ENCODE measurements at places on chromosomes 11 and 22.

GRCh38 chr11:69812946-69813345 lies 6.3 kb downstream of the FGF3 start:
- DNase-seq: no peak

- DNase-seq: no peak
Observed at GRCh38 chr11:134752964-134753770, 341.1 kb upstream of the B3GAT1 start.

DNA sequence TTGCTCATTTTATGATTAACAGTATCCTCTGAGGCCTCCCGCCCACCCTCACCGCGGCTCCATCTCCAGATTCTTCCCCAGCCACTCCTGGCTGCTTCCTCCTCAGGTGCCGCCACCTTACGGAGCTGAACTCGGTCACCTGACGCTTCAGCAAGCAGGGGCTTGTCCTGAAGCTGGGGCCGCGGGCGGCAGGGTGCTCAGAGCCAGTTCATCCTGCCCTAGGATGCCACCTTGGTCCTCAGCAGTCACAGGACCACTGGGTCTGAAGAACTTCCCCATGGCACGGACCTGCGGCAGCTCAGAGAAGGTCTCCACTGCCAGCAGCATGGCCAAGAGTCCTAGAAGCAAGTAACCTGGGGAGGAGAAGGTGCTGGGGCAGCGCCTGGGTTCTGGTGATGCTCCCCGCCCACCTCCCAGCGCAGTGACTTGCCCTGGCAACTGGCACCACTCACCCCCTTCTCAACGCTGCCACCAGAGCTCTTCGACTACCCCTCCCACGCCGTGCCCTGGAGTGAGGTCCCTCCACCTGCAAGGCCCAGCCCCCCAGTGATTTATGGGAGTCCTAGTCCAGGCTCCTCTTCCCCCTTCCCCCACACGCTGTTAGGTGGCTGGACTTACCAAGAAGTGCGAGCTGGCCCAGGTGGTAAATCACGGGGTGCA lies 2.6 kb downstream of the KCNK7 start:
- DNase-seq: no peak

GRCh38 chr11:36230779-36231699 lies 58.2 kb downstream of the COMMD9 start:
- DNase-seq: no peak

GRCh38 chr11:130915603-130916237 lies 559 bp downstream of the SNX19 start:
- DNase-seq: peak; percentile 18

- DNase-seq: no peak
Observed at GRCh38 chr11:48020092-48020755, 39.9 kb downstream of the PTPRJ start.

- no peak for DNase-seq
Observed at GRCh38 chr11:12147827-12148226, 37.4 kb downstream of the MICAL2 start.

DNA sequence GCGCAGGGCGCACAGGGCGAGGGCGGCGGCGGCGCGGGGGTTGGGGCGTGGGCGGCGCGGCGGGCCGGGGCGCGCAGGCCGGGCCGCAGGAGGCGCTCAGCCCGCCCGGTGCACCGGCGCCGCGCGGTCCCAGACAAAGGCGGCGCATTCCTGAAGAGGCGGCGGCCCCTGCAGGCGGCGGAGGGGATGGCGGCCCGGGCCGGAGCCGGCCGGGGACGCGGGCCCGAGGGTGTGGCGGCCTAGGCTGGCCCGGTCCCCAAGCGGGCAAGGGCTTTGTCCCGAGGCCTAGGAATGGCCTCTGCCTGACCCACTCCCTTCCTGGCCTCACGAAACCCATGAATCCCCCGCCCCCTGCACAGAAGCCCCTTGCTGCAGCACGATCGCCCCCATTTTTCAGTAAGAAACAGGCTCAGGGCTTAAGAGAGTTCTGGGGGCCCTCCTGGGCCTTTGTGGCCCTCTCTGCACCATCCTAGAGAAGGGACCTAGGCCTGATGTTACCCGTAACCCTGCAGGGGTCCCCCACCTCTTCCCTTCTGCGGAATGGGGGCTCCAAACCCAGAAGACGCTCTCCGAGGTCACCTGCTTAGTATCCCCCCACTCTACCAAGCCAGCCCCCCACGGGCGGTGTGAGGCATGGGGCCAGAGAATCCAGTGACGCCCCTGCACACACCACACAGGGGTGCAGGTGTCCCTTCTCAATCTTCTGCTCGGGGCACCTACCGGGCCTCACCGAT lies at the start of gene RTN4R:
TSS of gene RTN4R (minus strand) at position 40 of the 734 bp plus-strand sequence. CDS start 226 bp downstream, outside the sequence.
- DNase-seq: peak; percentile 52

DNA sequence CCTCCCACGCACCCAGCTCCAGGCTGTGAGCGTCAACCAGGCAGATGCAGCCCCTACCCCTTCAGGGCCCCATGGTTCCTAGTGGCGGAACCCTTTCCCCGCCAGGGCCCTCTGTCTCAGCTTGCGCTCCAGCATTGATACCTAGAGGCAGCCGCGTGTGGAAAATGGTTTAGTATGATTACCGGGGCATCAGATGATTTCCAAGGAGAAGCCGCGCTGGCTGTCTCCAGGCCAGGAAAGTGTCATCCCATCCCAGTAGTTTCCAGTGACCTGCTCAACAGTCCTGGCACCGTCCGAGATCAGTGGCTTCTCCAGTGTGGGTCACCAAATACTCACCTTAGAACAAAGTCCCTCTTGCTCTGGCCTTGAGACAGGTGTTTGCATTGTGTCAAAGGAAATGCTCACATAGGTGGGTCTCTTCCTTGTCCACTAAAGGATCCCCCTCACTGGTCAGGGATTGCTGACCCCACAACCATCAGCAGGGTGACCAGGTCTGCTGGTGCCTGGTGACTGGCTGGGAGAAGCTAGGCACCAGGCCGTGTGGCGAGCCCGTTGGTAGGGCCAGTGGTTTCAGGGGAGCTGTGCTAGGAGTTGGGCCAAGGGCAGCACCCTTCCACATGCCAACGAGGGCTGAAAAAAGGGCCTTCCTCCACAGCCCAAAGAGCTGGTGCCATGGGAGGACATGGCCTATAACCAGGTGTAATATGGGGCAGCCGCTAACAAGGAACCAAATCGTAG lies 109.4 kb downstream of the MORC2 start:
- DNase-seq: no peak

DNA sequence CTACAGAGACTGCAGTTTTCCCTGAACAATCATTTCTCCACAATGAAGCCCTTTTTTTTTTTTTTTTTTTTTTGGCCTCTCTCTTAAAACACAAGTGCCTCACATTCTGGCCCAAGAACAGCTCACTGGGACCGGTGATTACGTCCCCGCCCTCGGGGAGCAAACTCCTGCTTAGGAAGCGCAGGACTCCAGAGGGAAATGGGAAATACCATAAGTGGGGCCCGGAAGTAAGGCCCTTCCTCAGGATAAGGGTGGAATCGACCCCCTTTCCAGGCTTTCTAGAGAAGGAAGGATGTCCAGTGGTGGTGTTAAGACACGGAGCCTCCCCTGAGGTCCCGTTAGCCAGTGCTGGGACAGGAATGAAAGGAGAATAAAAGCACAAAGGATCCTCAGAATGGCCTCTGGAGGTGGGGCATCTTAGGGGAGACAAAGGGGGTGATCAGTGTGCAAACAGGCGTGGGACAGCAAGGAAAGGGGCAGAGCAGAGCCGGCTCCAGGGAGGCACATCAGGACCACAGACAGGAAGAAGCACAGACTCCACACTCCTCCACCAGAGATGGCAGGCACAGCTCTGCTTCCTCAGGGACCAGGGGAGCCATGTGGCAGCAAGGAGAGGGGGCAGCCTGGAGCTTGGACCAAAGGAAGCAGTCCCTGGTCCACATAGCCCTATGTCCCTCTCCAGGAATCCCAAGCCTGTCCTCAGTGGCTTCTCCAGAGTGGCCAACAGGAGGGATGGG lies 61.3 kb downstream of the CHST1 start:
- DNase-seq: no peak

DNA sequence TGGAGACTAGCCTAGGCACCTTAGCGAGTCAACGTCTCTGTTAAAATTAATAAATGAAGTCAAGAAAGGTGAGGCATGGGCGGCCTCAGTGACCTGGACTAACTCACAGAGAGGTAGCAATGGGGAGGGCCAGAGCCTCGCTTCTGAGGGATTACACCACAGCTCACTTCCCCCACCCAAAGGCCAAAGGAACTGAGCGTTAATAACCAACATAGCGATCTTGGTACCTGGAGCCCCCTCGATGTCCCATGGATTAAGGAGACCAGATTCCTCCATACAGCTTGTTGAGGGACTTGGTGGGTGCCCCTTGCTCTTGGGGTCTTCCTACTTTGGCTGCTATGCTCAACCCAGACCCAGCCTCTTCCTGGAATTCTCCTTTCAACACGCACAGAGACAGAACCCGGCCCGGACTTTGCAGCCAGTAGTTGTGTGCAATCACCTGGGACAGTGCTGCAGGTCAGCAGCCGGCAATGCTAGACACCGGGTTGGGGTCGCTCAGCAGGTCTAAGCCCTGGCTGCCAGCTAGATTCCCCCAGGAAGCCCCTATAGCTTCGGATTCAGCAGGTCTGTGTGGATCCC lies 70.6 kb downstream of the BCR start:
- DNase-seq: no peak

Measured in activated CD4-positive, alpha-beta T cell treated with anti-CD3 and anti-CD28 coated beads, Interleukin-2, amount 10 ng/mL, durations not matched to agents 7 days and 5 days (primary cell).